ENCODE measurements at places on chromosomes 1 and 21.

DNA sequence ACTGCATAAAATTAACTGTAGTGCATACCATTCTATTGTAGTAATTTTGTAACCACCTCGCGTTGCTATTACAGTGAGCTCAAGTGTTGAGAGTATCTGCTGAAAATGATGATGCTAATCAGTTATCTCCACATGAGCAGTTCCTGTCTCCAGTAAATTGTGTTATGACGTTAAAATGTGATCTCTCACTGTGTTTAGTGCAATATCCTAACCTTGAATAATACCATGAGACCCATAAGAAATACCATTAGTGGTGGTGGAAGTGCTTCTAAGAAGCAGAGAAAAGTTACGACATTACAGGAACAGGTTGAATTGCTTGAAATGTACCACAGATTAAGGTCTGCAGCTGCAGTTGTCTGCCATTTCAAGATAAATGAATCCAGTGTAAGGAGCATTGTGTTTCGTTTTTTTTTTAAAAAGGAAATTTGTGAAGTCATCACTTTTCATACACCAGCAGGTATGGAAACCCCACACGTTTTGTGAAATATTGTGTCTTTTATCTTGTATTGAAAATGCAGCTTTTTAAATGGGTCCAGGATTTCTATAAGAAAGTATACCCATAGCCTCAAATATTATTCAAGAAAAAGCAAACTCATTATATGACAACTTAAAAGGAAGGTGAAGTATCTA, 72.5 kb downstream of the ANGPTL1 start:
- no peak for DNase-seq

- DNase-seq, result no peak
Measured at GRCh38 chr1:209870151-209870831, 42.5 kb downstream of the UTP25 start.

DNA sequence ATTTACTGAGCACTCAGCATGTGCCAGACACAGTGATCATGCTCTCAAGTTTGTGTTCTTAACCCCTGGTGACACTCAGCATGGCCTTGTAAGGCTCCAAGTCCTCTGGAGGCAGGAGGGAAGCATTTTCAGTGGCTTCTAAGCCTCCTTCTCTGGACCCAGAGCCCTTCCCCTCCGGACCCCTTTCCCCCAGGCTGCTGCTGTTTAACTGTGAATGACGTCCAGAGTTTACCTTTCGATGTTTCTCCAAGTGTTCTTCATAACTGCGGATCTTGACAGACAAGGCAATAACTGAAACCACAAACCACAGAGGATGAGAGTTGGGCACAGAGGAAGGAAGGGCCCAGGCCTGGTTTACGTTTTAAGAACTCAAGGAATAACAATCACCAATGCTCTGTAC, 6.5 kb downstream of the MRPS15 start:
- no peak for DNase-seq

GRCh38 chr1:54545916-54546635, 2.0 kb upstream of the ACOT11 start:
- no peak for DNase-seq

GRCh38 chr1:58922302-58923089, 138.6 kb upstream of the JUN start:
- DNase-seq, result no peak

DNA sequence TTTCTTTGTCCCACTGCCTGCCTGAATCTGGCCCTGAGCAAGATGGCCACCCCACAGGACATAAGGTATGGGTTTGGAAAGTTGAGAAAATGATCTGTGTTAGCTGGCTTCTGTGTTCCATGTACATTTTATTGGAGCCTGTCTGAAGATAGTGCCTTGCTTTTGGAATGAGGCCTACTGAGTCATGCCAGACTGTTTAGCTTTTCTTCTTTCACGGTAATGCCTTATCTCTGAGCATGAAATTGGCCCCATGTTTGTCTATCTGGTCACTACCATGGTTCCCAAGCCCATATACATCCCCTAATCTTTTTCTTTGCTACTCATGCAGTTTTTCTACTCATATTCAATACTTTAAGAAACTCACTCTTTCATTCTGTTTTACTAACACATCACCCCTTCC, 85.1 kb upstream of the LMO4 start:
- DNase-seq, result no peak

- DNase-seq, result no peak
Measured at GRCh38 chr1:89836252-89837035, 15.6 kb downstream of the LRRC8D start.

- no peak for DNase-seq
Measured at GRCh38 chr1:53860967-53861411, 22.9 kb upstream of the NDC1 start.

GRCh38 chr1:147527941-147528936, 13.1 kb upstream of the BCL9 start:
- DNase-seq, result no peak

- DNase-seq, result no peak
Measured at GRCh38 chr1:239125027-239125426, 261.3 kb upstream of the CHRM3 start.

- DNase-seq, result no peak
Measured at GRCh38 chr1:71210718-71211117, 129.9 kb upstream of the ZRANB2 start.

GRCh38 chr1:234297668-234298067, 75.6 kb upstream of the COA6 start:
- DNase-seq, result no peak

DNA sequence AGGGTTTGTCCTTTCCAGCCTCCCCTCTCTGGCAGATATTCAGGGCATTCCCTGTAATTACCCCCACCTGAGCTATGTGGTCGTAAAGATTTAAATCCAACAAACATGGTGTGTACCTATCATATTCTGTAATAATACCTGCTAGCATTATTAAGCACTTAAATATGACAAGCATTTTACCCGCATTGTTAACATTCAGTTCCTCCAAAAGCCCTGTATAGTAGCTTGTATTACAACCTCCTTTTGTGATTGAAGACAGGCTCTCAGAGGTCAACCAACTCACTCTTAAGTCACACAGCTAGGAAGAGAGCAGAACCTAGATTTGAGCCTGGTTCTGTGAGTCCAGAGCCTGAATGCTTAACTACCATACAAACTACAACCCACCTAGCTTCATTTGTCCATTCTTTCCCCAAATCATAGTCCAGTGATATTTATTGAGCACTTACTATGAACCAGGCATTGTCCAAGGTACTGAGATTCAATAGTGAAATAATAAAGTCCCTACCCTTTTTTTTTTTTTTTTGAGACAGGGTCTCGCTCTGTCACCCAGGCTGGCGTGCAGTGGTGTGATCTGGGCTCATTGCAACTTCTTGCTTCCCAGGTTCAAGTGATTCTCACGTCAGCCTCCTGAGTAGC, 13.8 kb upstream of the KDM4A start:
- DNase-seq, result no peak

- no peak for DNase-seq
Measured at GRCh38 chr1:72137656-72138055, 144.7 kb downstream of the NEGR1 start.

DNA sequence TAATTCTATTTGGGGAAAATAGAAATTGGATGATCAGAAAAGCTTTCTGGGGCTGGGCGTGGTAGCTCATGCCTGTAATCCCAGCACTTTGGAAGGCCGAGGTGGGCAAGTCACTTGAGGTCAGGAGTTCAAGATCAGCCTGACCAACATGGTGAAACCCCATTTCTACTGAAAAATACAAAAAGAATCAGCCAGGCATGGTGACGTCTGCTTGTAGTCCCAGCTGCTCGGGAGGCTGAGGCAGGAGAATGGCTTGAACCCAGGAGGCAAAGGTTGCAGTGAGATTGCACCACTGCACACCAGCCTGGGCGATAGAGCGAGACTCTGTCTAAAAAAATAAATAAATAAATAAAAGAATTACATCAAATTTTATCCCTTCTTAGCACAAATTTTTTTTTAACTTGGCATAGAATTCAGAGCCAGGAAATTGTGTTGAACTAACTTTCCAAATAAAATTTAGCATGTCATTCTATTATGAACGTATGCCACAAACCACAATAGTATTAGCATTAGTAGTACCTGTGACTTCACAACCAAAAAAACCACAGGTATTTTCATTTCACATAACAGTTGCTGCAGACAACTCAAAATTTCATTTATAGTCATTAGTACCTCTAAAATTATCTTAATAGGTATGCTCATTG, 4.5 kb upstream of the ANKRD13C start:
- no peak for DNase-seq

GRCh38 chr1:246476771-246477170, 30.3 kb downstream of the SMYD3 start:
- no peak for DNase-seq

GRCh38 chr1:8663915-8664329, 153.5 kb downstream of the RERE start:
- DNase-seq, result no peak

- no peak for DNase-seq
Measured at GRCh38 chr21:39159342-39160063, 23.7 kb downstream of the PSMG1 start.

- DNase-seq, result peak; percentile 76
Measured at GRCh38 chr1:234772345-234773147, 162.6 kb upstream of the IRF2BP2 start.

DNA sequence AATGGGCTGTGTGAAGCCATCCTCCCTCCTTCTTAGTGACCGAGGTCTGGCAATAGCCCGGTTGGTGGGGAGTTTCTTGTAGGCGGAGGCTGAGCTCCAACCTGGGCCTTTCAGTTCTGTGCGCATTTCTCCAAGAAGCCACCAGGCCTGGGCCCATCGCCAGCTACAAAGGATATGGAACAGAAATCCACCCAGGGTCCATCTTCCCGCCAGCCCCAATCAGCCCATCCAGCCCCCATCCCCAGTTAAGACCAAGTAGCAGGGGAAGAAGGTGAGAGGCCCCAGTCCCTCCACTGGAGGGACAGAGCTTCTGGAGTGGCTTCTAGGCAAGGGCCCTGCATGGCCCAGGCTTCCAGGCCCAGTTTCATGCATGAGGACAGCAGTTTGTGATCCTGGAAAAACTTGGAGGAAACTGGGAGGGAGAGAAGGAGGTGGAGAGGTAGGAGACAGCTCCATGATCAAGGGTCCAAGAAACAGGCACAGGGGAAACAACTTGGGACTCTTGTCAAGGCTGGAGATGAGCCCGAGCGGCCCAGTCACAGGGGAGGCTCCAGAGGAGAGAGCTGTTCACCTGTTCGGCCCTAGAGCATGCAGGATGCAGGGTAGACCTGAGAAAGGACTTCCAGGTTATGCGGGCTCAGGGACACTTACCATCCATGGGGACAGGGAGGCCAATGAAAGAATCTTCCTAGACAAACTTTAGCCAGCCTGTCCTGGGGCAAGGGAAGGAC, 261.2 kb downstream of the PTPRU start:
- DNase-seq, result no peak

GRCh38 chr21:38039841-38040240, 123.6 kb upstream of the KCNJ6 start:
- no peak for DNase-seq

DNA sequence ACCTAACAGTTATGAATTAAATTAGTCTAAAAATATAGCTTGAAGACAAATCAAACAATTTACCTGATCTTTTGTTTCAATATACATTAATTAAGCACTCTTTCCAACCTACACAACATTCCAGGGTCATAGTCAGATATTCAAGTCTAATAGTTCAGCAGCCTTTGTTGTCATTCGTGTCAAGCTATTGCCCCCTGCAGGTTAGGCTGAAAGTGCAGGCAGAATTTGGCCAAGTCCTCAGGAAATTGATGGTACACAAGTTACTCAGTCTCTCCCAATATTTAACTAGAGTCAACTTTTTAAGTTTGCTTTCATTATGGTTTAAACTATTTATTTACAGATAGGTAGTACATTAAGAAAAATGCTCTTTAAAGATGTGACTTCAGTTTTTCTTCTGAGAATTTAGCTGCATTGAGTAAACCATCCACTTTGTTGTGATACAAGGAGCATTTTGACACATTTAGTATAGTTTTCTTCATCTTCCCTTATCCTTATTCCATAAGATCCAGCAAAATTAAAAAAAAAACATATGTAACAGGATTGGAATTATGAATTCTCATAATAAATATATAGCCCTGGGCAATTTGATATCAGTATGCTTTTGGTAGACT, 130.3 kb upstream of the DPYD start:
- DNase-seq, result no peak

GRCh38 chr1:156253634-156254033, 5.8 kb upstream of the PAQR6 start:
- no peak for DNase-seq

DNA sequence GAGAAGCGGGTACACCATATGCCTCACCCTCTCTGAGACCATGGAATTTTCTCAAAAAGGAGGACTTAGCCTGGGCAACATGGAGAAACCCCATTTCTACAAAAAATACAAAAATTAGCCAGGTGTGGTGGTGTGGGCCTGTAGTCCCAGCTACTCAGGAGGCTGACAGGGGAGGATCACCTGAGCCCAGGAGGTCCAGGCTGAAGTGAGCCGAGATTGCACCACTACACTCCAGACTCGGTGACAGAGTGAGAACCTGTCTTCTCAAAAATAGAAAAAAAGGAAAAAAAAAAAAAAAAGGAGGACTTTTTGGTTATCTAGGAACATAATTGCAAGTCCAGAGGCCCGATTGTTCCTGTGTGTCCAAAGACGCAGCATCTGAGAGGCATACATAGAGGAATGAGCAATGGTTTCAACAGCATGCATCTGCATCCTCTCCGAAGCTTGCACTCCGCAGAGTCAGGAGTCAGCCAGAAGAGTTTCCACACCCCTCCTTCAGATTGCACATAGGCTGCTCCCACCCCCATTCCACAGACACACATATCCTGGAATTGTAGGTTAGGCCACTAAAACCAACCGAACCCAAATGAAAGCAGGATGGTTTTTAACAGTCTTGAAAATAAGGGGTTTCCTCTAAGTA, 2.5 kb upstream of the TBX15 start:
- no peak for DNase-seq

- no peak for DNase-seq
Measured at GRCh38 chr21:28561772-28562171, 430.9 kb downstream of the LTN1 start.

All from stimulated activated CD8-positive, alpha-beta memory T cell treated with anti-CD3 and anti-CD28 coated beads, Interleukin-4, amount 100 ng/mL, for 1 hour (primary cell).